ENCODE measurements at places on chromosomes 1 and 21.

DNA sequence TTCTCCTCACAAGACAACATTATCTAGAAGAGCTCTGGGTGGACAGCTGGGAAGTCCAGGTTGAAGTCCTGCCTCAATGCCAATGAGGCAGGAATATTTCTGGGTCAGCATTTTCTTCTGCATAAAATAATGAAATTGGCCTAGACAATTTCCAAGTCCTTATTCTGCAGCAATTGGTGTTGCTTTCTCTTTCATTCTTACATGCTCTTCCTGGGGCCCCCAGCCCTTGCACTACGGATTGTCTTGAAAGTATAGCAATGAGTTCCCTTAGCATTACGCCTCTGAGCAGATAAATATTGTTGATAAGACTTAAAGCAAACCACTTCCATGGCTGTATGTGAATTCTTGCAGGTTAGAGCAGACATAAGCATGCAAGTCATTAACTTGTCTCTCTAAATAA is 188.5 kb downstream of the TGFBR3 start:
- H3K4me3 ChIP-seq, result no peak overlapping the region
- no peaks in the 10 kb centered on the region for H3K27me3 ChIP-seq

DNA sequence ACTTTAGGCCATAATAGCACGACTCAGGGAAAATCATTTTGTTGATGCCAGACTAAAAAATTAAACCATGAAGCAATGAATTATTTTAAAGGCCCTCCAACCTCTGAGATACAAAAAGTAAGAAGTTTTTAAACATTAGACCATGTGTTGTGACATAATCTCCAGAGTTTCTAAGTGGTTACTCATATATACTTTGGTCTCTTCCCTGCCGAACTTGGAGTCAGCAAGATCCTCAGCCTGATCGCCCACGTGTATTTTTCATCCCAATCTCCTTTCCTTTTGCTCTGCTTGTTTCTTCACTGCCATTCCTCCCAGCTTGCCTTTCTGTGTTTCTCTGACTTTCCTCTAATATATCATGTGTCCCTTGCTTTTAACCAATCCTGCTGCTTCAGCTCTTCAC is 3.8 kb downstream of the ARV1 start:
- H3K4me1 ChIP-seq, result peaks cover 8% of the 10 kb centered on the region
- peak; percentile 57 for DNase-seq
- H3K4me3 ChIP-seq, result no peak overlapping the region

GRCh38 chr1:218499011-218499691 is 154.0 kb downstream of the TGFB2 start:
- H3K27ac ChIP-seq, result peak overlapping the region; percentile 100
- peak; percentile 98 for DNase-seq
- H3K36me3 ChIP-seq, result no peaks in the 10 kb centered on the region
- peaks cover 40% of the 10 kb centered on the region for H3K4me1 ChIP-seq
- H3K4me3 ChIP-seq, result peak overlapping the region; percentile 57

DNA sequence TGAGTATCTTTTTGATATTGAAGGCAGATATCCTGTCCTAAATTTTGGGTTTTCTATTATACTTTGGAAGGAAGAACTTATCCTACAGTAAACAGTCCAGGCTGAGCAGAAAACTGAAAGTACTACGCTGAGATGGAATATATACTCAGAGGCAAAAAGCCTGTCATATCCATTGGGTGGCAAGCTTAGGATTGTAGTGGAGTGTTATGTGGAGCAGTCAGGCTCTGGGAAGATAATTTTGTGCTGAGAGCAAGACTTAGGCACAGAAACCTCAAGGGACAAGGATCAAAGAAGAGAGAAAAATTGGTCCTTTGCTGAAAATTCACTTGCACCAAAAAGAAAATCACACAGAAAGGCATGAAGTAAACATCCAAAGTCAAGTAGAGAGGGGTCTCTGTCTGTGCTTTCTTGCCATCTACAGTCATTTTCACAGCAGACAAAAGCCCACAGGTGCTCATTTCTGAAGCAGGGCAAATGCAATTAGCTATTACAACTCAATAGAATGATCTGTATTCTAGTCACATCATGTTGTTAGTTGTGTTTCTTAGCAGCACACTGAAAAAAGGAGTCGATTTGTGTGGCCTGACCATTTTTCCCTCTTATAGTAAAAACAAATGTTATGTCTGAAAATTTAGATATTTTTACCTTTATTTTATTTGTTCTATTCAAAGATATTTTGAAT is 38.5 kb downstream of the CRB1 start:
- H3K27me3 ChIP-seq, result no peaks in the 10 kb centered on the region
- no peaks in the 10 kb centered on the region for H3K4me1 ChIP-seq
- no peak overlapping the region for H3K4me3 ChIP-seq
- no peak for DNase-seq
- no peak overlapping the region for H3K27ac ChIP-seq

DNA sequence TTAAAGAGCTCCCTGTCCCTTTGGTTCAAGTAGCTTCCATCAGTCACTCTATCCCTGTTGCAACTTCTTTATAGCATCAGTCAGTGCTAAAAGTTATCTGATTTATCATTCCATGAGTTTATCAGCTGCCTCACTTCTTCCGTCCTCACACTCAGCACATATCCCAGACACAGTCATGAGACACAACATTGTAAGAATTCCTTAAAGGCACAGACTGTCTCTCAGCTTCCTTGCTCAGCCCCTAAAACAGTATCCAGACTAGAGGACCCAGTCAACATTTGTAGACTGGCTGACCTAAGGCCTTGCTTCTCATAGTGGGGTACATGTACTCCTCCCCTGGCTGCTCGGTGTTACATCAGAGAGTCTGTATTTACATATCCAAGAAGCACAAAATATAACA is 164.9 kb upstream of the ADGRL2 start:
- H3K27ac ChIP-seq, result no peak overlapping the region
- no peak for DNase-seq
- no peaks in the 10 kb centered on the region for H3K4me1 ChIP-seq
- no peaks in the 10 kb centered on the region for H3K27me3 ChIP-seq
- H3K36me3 ChIP-seq, result no peaks in the 10 kb centered on the region

DNA sequence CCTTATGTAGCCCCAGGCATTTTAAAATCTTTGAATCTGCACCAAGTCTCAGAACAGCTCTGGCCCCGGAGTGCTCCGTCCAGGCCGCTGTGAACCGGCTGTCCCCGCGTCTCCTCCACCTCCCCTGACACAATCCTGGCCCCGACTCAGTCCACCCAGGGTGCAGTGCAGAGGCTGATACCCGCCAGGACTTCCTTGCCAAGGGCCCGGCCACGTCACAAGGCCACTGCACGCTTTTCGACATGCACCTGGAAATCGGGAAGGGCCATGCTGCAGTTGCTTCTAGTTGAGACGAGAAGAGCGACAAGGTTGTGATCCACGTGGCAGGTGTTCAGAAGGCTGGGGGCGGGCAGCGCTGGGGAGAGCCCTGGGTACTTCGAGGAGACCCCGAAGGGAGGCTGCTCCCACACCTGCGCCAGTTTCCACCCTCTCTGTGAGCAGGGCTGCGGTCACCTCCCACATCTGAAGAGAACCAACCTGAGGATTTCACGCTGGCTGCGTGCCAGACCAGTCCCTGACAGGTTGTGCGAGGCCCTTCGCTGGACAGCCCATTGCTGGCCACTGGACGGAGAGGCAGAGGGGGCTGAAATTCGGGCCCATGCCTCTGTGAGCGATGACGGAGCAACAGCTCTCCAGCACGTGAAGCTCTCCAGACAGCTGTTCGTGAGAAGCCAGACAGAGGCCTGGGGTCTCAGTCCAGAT is 6.7 kb downstream of the VWA1 start:
- H3K27me3 ChIP-seq, result no peaks in the 10 kb centered on the region
- no peaks in the 10 kb centered on the region for H3K4me1 ChIP-seq
- H3K36me3 ChIP-seq, result no peaks in the 10 kb centered on the region
- no peak overlapping the region for H3K27ac ChIP-seq
- H3K4me3 ChIP-seq, result no peak overlapping the region

DNA sequence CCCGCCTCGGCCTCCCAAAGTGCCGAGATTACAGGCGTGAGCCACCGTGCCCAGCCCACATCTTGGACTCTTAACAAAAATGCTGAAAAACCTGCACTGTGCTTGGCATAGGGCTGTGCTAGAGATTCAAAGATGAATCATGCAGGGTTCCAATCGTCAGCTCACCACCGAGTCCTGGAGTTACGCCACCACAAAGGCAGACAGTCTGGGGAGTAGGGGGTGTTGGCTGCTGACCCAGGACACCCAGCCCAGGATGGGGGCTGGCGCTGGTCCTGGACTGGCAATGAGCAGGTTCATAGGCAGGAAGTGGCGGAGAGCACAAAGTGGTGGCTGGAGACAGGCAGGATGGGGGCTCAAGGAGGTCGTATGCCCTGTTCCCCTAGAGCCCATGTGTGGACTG is 16.0 kb downstream of the PSRC1 start:
- H3K4me3 ChIP-seq, result no peak overlapping the region
- peaks cover 6% of the 10 kb centered on the region for H3K4me1 ChIP-seq
- H3K36me3 ChIP-seq, result no peaks in the 10 kb centered on the region

DNA sequence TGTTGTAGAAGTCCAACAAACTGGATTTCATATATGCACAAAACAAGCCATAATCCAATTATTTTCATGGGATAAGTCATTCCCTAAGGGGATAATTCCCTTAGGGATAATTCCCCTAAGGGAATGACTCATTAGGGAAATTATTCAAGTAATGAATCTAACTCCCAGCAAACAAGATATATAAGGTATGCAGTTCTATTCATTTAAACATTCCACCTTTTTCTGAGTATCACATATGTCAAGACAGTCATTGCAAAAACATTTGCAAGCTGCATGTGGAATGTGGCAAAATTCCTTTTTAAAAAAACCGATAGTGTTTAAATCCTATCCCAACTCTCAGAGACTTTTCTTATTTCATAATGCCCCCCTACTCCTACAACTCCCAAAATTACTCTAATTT is 131.2 kb downstream of the AKT3 start:
- H3K36me3 ChIP-seq, result no peaks in the 10 kb centered on the region
- DNase-seq, result peak; percentile 94
- no peaks in the 10 kb centered on the region for H3K27me3 ChIP-seq
- H3K27ac ChIP-seq, result peak overlapping the region; percentile 68
- H3K4me3 ChIP-seq, result no peak overlapping the region

DNA sequence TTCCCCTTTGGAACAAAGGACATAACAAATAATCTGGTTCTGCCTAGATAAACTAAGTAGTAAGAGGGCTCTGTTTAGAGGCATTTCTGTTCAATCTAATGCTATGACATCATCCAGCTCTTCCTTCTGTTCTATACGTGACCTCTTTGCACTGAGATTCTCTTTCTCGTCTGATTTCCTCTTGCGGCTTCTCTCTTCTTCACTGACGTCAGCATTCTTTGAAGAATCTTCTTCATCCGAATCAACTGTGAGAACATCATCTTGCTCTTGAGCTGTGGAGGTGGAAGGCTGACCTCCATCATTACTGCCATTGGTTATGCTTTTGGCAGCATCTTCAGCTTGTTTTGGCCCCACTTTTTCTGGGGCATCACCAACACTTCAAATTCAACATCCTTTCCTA is 130.4 kb downstream of the HS2ST1 start:
- H3K4me3 ChIP-seq, result no peak overlapping the region
- no peaks in the 10 kb centered on the region for H3K4me1 ChIP-seq
- DNase-seq, result no peak
- no peaks in the 10 kb centered on the region for H3K36me3 ChIP-seq
- no peak overlapping the region for H3K27ac ChIP-seq
- no peaks in the 10 kb centered on the region for H3K27me3 ChIP-seq

GRCh38 chr1:205262731-205263171 is 35.0 kb downstream of the TMCC2 start:
- H3K4me3 ChIP-seq, result no peak overlapping the region
- no peaks in the 10 kb centered on the region for H3K27me3 ChIP-seq
- DNase-seq, result peak; percentile 44

DNA sequence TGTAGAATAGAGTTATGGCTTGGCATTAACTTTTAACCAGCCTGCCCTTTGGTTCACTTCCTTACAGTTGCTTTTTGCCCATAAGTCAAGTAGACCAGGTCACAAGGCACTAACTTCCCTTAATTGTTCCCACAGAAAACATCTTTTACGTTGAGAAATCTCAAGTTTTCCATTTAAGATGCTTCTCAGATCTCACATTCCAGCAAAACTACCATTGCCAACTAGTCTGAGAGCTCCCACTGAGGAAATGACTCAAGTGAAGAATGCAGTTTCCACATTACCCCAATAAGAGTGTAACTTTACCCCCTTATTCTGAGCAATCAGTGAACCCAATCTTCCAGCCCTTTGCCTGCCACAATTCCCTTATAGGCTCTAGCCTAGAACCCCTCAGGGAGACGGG is 502.2 kb upstream of the OLFM3 start:
- no peak overlapping the region for H3K4me3 ChIP-seq
- H3K27me3 ChIP-seq, result no peaks in the 10 kb centered on the region
- no peak overlapping the region for H3K27ac ChIP-seq
- no peaks in the 10 kb centered on the region for H3K4me1 ChIP-seq
- H3K36me3 ChIP-seq, result no peaks in the 10 kb centered on the region

GRCh38 chr1:99869304-99869703 is 19.1 kb downstream of the AGL start:
- H3K27ac ChIP-seq, result no peak overlapping the region
- no peaks in the 10 kb centered on the region for H3K4me1 ChIP-seq
- H3K36me3 ChIP-seq, result no peaks in the 10 kb centered on the region
- peak; percentile 67 for DNase-seq

- peaks cover 3% of the 10 kb centered on the region for H3K4me1 ChIP-seq
- H3K27me3 ChIP-seq, result no peaks in the 10 kb centered on the region
- H3K27ac ChIP-seq, result no peak overlapping the region
- DNase-seq, result no peak
- no peak overlapping the region for H3K4me3 ChIP-seq
- H3K36me3 ChIP-seq, result peaks cover 9% of the 10 kb centered on the region
These were observed 22.4 kb downstream of the CAPZB start for GRCh38 chr1:19462781-19463503.

- H3K36me3 ChIP-seq, result no peaks in the 10 kb centered on the region
- H3K4me1 ChIP-seq, result no peaks in the 10 kb centered on the region
- H3K27me3 ChIP-seq, result no peaks in the 10 kb centered on the region
These were observed 112.4 kb downstream of the PLXNA2 start for GRCh38 chr1:208131621-208132286.

DNA sequence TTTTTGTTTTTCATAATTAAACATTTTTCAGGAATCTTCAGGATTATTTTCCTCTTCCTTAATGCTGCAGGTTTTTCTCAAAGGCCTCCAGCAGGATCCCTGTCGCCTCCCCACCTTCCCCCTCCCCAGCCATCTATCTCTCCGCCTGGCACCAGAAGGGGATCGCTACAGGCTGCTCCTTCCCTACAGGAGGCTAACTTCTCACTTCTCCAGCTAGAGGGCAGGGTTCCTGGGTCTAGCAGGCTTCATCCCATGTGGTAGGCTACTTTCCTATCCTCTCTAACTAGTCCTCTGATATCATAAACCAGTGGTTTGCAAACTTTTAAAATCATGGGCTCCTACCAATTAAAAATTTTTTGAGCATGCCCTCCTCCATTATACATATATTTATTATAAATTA is 104.1 kb downstream of the KCNN3 start:
- H3K27ac ChIP-seq, result no peak overlapping the region
- H3K36me3 ChIP-seq, result no peaks in the 10 kb centered on the region
- H3K4me3 ChIP-seq, result no peak overlapping the region
- peaks cover 7% of the 10 kb centered on the region for H3K4me1 ChIP-seq

- H3K36me3 ChIP-seq, result no peaks in the 10 kb centered on the region
These were observed 90.4 kb downstream of the RGS21 start for GRCh38 chr1:192407206-192407605.

GRCh38 chr1:53550201-53550741 is 91.1 kb downstream of the DMRTB1 start:
- no peaks in the 10 kb centered on the region for H3K27me3 ChIP-seq
- no peak overlapping the region for H3K27ac ChIP-seq
- H3K36me3 ChIP-seq, result no peaks in the 10 kb centered on the region
- H3K4me3 ChIP-seq, result no peak overlapping the region

All from astrocyte (in vitro differentiated cells and primary cell).